ENCODE measurements at places on chromosomes 16 and 17.

DNA sequence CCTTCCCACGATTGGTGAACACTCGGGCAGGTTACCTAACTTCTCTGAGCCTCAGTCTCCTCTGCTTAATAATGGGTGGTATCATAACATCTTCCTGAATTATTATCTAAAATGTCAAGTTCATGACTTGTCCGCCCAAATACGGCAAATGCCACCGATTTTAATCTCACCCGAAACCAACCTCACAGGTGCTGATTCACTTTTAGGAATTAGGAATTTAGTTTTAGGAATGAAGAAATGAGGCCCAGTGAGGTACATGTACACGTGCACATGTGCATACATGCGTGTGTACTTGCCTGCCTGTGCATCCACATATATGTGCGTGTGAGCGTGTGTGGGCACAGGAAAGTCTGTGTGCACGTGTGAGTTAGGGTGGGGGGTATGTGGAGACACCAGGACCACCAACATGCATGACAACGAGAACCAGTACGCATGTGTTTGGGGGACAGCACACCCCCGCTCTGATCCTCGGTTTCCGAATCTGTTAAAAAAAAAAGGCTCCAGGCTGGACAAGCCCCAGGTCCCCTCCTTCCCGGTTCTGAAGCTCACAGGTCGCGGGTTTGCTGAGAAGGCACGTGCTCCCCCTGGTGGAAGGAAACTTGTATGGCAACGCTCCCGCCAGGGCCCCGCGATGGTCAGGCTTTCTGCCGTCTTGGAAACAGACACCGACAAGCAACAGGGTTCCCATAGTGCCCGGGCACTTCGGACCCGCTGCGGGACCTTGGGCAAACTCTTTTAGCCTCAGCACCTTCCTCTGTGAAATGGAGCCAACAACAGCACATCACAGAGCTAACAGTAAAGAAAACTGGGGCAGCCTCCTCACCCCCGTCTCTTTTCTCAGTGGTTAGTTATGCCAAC, 219.2 kb downstream of the RBFOX3 start:
- DNase-seq = peak; percentile 40

DNA sequence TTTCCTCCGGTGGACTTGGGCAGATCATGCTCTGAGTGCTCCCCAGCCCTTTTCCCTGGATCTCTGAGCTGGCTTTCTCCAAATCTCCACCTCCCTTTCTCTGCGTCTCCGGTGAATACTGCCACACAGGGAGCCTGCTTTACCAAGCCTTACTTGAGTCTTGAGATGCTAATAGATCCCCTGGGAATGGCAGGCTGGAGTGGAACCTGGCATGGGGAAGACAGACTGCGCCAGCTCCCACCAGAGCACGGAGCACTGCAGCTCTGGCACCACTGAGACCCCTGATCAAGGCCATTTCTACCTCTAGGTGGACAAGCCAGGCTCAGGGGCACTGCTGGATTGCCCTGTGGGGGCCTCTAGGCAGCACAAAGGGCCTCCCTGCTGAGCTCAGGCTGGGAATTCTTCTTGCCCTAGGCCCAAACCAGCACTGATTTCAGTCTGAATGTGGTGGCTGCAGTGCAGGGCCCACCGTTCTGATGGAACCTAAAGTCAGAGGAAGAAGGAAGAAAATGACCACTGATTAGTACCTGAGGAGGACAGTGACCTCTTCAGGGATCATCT, 74.3 kb upstream of the CRHR1 start:
- no peak for DNase-seq

DNA sequence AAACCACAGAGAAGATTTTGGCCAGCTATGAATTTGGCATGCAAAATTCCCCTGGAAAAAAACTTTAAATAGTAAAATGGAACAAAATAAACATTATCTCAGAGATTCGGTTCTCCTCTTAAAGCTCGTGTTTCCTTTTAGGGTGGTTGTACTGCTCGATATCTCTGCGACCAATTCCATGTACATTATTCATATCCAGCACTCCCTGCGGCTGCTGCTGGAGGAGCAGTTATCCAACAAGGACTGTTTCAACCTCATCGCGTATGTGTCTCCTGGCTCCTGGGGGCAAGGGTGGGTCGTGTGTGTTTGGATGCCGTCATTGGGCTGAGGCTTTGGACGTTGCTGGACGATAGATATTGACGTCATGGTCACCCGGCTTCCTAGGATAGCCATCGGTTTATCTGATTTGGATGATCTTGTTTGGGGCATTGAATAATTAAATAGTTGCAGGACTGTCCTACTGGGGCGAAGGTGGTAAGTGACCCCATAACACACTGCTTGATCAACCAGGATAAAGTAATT, 33.8 kb downstream of the VWA3A start:
- DNase-seq = no peak

- no peak for DNase-seq
Observed at GRCh38 chr17:80465327-80465974, 11.0 kb downstream of the NPTX1 start.

DNA sequence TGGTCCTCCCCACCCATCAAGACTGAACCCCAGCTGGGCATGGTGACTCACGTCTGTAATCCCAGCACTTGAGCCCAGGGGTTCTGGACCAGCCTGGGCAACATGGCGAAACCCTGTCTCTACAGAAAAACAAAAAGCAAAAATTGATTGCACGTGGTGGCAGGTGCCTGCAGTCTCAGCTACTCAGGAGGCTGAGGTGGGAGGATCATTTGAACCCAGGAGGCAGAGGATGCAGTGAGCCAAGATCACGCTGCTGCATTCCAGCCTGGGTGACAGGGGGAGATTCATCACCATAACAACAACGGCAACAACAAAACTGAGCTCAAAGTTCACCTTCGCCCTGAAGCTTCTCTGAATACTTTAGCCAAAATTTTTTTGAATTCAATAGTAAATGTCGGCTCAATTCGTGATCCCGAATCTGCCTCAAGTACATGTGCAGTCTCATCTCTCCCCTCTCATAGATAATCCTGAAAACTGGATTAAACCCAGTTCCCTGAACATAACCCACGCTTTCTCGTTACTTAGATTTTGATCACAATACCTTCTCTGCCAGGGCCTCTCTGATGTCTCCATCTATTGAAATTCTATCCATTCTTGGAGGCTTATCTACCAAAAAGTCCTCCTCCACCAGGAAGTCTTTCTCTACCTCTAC, 13.5 kb upstream of the MYH10 start:
- DNase-seq = no peak

GRCh38 chr17:74290340-74290739, 16.3 kb downstream of the DNAI2 start:
- no peak for DNase-seq

GRCh38 chr16:79673635-79674034, 73.1 kb upstream of the MAF start:
- DNase-seq = no peak

GRCh38 chr16:52237823-52238222, 309.1 kb downstream of the TOX3 start:
- no peak for DNase-seq

- no peak for DNase-seq
Observed at GRCh38 chr16:80027007-80027965, 426.7 kb upstream of the MAF start.

- no peak for DNase-seq
Observed at GRCh38 chr17:58535431-58535830, 21.0 kb upstream of the MTMR4 start.

DNA sequence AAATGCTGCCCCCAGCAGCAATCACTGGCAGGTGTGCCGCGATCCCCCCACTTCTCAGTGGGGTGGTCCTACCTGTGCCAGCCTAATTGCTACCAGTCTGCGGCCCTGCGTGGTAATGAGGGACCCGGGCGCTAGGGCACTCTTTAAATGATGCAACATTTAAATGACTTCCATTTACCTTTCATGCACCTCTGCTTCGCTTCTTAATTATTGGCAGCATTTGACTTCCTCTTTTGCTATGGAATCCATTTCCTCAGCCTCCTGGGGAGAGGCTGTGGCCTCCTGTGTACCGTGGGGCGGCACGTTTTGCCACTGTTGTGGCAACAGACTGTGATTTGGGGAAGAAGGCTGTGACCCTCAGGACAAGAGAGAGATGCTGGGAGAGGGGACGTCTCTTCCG, 86.1 kb downstream of the RPA1 start:
- DNase-seq = no peak

- DNase-seq = no peak
Observed at GRCh38 chr16:81842564-81843242, 63.6 kb downstream of the PLCG2 start.

GRCh38 chr16:68685685-68686478, 40.8 kb downstream of the CDH3 start:
- no peak for DNase-seq

DNA sequence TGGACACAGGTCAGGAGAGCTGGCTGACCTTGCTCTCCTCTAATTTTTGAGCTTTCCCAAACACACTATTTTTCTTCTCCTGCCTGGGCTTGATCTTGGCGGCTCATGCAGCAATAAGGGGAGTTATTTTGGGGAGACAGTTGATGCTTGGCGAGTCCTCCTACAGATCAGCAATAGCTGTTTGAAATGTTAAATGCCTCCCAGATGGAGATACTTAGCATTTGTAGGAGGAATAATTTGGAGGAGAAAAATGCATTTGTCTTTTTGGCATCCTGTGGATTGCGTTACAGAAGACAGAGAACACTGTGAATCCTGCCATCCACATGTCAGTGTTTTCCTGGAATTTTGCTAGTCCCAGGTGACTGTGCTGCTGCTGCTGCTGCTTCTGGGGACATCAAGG, 328.0 kb upstream of the XYLT1 start:
- DNase-seq = no peak

- no peak for DNase-seq
Observed at GRCh38 chr17:65609286-65609685, 47.8 kb upstream of the AXIN2 start.

- DNase-seq = no peak
Observed at GRCh38 chr17:36545077-36545464, 352 bp downstream of the GGNBP2 start.

- DNase-seq = no peak
Observed at GRCh38 chr16:19105891-19106624, 7.7 kb upstream of the ITPRIPL2 start.

DNA sequence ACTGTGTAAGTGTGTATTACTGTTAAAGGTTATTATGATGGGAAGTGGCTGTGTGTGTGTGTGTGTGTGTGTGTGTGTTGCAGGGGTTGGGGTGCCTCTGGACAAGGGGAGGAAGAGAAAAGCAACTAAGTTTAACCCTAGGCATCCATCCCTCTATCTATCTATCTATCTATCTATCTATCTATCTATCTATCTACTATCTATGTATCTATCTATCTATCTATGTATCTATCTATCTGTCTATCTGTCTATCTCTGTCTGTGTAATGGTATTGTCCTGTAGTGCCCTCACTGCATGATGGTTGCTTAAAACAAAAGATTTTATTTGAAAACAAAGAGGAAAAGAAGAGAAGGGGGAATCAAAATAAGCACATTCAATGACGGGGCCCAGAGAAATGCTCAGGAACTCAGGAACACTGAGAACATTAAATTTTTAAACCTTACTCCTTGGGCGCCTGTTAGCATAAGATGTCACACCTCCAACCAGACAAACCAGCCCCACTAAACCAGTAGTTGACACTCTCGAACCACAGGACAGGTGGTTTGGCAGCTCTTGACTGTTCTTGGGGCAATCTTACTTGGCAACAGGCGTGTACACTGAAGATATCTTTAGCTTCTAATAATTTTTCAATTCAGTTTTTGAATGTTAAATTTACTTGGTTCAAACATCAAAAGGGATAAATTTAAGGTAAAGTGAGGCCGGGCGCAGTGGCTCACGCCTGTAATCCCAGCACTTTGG, 5.1 kb upstream of the RPL26 start:
- DNase-seq = no peak

DNA sequence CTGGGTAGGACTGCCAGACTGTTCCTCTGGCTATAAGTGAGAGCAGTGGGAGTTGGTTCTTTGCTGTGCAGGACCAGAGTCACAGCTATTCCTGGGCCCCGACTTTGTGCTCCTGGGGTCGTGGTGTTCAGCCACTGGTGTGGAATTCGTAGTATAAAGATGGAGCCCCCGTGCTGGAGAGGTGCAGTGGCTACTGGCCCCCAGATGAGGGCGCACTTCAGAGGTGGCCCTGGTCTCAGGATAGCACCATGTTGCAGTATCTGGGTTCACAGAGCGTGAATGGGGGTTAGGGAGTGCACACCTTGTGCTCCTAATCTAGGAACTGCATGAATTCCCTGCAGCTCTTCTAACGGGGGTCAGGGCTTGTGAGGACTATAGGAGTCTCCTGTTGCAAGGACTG, 21.1 kb downstream of the TANC2 start:
- no peak for DNase-seq

DNA sequence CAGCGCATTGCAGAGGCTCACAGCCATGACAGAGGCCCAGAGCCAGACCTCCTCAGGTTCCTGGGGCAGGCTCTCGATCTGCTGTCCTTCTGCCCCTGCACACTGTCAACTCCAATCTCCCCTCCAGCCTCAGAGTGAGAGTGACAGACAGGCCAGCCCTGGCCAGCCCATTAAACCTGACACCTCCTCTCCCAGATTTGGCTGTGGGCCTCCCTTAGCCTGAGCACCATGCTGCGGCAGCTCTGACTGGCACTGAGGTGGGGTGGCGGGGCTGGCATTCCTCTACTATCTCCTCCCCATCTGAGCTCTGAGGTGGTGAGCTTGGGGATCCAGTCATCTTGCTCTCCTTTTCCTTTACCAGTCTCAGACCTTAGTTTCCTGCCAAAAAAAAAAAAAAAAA, 15.5 kb upstream of the C1QL1 start:
- DNase-seq = no peak

GRCh38 chr16:12267491-12267890, 291.0 kb downstream of the SNX29 start:
- no peak for DNase-seq

GRCh38 chr17:55155856-55156560, 108.8 kb upstream of the HLF start:
- no peak for DNase-seq

- no peak for DNase-seq
Observed at GRCh38 chr16:15682105-15682570, 32.1 kb downstream of the NDE1 start.

DNA sequence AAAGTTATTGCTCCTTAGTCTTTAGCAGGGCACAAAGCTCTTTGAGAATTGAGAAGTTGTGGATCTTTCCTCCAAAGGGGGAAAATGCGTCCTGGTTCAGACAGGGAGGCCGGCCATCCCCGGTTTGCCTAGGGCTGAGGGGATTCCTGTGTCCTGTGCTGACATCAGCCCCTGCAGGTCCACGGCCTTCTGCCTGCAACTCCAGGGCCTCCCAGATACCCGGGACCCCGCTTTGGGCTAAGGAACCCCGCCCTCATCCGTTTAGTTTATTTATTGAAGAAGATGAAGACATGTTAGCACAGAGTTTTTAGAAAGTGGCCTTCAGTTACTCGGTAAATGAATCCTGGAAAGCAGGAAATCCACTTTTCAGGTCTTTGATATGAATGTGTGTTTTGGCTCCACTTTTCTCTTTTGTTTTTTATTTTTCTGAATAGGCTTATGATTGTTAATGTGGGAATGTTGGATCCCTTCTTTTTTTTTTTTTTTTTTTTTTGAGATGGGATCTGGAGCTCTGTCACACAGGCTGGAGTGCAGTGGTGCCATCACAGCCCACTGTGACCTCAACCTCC, 65.6 kb downstream of the CRISPLD2 start:
- no peak for DNase-seq

- DNase-seq = no peak
Observed at GRCh38 chr16:85752511-85753420, 1.9 kb upstream of the C16orf74 start.

- DNase-seq = no peak
Observed at GRCh38 chr16:57640612-57641011, 12.2 kb downstream of the ADGRG1 start.

- DNase-seq = no peak
Observed at GRCh38 chr16:72561-73548, at the start of gene RHBDF1. TSS of gene RHBDF1 (minus strand) at chr16:72631. CDS start at chr16:65015, 7,616 bp downstream.
